ENCODE measurements at places on chromosomes 1 and 21. TPM values are rescaled to one million over a fixed set of nuclear protein-coding genes. Genes with fewer than 3 reads are reported as not detected.

DNA sequence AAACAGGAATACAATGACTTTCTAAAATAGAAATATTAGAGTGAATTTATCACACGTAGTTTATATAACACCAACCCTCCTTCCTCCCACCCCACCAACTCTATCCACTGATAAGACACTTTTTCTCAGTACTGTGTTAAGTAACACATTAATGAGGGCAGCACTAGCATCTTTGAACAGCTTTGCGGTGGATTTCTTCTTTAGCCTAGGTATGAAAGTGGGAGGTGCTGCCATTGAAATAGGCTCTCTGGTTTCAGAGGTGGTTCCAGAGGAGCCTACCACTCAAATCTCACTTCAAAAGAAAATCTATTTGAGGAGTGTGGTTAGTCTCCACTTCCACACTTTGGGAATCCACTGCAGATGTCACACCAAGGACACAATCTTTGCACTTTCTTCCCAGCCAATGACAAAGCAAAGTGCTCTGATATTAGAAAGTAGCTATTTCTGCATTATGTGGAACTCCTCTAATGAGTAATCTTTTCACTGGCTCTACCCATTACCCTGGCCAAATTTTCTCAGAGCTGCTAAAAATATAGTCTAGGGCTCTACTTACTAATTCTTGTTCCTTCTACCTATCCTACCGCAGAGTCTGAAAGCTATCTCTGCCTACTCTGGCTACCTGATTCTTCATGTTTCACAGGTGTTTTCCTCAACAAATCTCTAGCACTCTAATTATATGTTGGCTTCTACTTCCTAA lies 1667.8 kb downstream of the MRPL39 start:
- no peak for DNase-seq

GRCh38 chr1:62428351-62428750 lies 8.5 kb upstream of the USP1 start:
- no peak for DNase-seq

- DNase-seq, result no peak
These were observed 47.4 kb upstream of the ENAH start for GRCh38 chr1:225700164-225700821.

DNA sequence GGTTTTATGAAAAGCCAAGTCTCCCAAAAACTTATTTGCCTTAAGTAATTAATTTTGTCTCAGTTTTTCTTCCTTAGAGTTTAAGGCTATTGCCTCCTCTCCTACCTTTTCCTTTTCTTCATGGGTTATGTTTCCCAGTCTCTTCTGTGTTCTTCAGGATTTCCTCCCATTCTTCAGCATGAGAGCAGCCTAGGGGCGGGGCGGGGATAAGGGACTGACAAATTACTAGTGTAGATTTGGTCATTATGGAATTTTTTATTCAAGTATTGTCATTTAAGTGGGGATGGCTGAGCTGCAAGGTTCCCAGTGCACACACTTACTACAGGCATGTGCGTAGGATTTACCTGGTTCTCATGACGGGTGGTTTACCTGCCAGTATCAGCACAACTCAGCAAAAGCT lies 35.2 kb upstream of the PIGV start:
- DNase-seq, result no peak

DNA sequence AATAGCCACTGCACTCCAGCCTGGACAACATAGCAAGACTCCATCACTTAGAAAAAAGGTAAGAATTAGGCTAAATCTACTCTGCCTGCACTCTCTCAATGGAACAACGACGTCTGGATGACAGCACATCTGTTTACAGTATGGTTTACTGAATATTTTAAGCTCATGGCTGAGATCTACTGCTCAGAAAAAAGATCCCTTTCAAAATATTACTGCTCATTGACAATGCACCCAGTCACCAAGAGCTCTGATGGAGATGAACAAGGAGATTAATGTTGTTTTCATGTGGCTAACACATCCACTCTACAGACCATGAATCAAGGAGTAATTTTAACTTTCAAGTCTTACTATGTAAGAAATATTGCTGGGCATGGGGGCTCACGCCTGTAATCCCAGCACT lies 58.0 kb downstream of the SLC27A3 start:
- no peak for DNase-seq

GRCh38 chr1:108962681-108963051 lies 618 bp downstream of the CLCC1 start:
- no peak for DNase-seq

- no peak for DNase-seq
These were observed 16.5 kb upstream of the LHX4 start for GRCh38 chr1:180213401-180214170.

DNA sequence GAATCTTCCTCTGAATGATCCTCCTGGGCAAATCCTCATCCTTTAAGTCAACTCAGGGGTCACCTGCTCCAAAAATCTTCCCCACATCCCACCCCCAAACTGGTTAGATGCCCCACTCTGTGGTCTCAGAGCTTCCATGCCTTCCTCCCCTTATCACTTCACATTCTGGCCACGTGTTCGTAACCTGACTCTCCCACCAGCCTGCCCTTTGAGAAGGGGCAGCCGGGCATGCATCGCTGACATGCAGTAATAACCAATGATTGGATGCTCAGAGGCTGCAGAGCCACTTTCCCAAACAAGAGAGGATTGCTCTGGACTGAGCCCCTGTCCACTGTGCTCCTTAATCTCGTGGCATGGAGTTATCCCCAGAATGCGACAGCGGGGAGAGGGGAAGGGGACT lies 7.0 kb downstream of the LELP1 start:
- no peak for DNase-seq

DNA sequence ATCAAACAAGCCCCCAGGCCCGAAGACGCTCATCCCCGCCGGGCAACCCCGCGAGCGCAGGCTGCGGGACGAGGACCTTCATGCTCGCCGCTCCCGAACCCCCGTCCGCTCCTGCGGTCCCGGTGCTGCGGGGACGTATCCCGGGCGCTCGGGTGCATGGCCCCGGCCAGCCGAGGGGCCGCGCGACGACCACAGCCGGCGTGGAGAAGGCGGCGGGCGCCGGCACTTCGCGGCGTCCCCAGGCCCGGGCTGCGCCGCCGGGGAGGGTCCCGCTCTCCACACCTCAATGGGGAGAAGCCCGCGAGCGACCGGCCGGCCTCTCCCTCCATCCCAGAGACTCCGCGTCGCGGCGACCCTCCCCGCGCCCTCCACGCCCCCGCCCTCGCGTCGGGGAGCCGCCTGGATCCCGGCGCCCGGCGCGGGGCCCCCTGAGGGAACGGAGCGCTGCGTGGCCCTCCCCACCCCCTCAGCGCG lies 401 bp downstream of the ERRFI1 start:
- no peak for DNase-seq

DNA sequence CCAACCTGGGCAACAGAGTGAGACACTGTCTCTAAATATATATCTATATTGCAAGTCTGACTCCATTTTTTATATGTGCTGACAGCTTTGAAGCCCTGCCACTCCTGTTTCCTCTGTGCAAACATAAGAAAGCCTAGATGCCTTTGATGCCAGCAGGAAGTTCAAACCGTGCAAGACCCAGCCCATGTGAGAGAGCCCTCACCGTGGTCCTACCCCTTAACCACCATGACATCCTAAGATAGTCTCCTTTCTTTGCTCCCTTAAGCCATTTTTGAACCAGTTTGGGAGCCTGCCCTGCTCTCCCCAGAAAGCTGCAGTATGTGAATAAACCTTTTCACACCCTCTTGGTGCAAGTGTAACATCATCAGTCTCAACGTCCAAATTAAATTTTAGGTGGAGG lies 3.7 kb upstream of the DIPK1A start:
- DNase-seq, result no peak

GRCh38 chr1:94807742-94808491 lies 12.2 kb upstream of the SLC44A3 start:
- no peak for DNase-seq

DNA sequence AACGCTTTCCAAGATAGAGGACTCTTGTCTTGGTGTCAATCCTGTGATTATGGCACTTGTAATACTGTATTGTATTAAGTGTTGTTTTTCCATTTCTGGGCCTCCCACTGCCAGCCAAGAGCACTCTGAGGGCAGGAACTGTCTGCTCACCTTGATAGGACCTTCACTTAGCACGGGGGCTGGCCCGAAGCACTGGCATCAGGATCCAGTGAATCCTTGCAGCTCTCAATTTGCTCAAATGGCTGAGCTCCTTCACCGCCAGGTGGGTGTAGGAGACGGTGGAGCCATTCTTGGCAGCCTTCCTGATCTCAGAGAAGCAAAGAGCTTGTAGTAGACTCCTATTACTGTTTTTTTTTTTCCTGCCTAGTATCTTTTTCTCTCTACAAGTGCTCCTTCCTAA lies 17.7 kb downstream of the MECR start:
- DNase-seq, result no peak

- no peak for DNase-seq
These were observed 23.8 kb upstream of the SAMSN1 start for GRCh38 chr21:14569868-14570267.

GRCh38 chr1:76254104-76255030 lies 179.8 kb downstream of the ST6GALNAC3 start:
- no peak for DNase-seq

- no peak for DNase-seq
These were observed 6.5 kb downstream of the CTRC start for GRCh38 chr1:15444468-15445389.

- DNase-seq, result no peak
These were observed 122.2 kb downstream of the ZBTB18 start for GRCh38 chr1:244173240-244173639.

- no peak for DNase-seq
These were observed 75.6 kb upstream of the ROR1 start for GRCh38 chr1:63698001-63698838.

DNA sequence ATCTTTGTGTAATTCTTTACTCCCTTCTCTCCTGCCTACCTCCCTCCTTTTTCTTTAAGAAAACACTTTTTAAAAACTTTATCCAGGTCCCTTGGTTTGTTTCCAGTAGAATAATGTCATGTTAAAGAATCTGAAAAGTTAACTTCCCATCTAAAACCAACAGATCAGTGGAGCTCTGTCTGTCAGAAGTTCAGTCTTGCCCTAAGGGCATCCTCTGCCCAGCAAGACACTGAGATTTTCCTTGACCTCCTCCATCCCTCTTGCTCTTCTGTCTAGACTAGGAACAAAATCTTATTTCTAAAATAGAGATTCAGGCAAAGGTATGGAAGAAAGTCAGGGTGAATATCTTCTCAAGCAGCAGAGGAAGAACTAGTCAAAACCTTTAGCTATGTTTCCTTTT lies 5.7 kb upstream of the GNL2 start:
- DNase-seq, result no peak

DNA sequence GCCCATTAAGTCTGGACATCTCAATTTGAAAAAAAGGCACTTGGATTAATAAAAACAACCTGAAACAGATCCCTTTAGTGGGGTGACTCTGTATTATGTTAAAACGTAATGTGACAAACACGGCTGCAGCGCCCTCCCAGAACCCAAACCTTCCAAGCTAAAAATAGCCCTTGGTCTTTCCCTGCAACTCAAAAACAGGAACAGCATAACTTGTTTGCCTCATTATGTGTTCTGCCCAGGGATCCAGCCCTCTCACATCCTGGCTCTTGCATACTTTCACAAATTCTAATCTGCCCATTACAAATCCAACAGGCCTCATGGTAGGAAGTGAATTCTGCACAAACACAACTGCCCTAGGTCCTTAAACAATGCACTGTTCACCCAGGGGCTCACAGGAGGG lies 94.7 kb upstream of the GADD45A start:
- no peak for DNase-seq

- peak; percentile 38 for DNase-seq
These were observed 9.5 kb downstream of the SON start for GRCh38 chr21:33552093-33552998.

DNA sequence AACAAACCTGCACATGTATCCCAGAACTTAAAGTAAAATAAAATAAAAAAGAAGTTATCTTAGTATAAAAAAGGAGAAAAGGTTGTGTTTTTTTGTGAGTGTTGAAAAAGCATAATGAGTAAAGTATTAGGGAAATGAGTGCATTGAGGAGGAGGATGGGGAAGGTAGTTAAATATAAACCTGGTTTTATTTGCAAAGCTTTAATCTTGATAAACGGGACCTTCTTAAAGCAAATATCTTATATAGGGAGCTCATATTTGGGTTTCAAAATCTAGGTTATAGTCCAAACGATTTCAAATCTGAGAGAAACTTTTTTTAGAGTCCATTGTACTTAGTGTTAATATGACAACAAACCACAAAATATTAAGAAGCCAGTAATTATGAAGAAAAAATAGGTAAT lies 21.7 kb upstream of the SLC19A2 start:
- DNase-seq, result no peak

GRCh38 chr21:40667967-40668366 lies 179.0 kb downstream of the DSCAM start:
- DNase-seq, result no peak

- no peak for DNase-seq
These were observed 1.4 kb downstream of the B3GALNT2 start for GRCh38 chr1:235502601-235503402.

- peak; percentile 9 for DNase-seq
These were observed 11.2 kb upstream of the RCOR3 start for GRCh38 chr1:211247921-211248320.

DNA sequence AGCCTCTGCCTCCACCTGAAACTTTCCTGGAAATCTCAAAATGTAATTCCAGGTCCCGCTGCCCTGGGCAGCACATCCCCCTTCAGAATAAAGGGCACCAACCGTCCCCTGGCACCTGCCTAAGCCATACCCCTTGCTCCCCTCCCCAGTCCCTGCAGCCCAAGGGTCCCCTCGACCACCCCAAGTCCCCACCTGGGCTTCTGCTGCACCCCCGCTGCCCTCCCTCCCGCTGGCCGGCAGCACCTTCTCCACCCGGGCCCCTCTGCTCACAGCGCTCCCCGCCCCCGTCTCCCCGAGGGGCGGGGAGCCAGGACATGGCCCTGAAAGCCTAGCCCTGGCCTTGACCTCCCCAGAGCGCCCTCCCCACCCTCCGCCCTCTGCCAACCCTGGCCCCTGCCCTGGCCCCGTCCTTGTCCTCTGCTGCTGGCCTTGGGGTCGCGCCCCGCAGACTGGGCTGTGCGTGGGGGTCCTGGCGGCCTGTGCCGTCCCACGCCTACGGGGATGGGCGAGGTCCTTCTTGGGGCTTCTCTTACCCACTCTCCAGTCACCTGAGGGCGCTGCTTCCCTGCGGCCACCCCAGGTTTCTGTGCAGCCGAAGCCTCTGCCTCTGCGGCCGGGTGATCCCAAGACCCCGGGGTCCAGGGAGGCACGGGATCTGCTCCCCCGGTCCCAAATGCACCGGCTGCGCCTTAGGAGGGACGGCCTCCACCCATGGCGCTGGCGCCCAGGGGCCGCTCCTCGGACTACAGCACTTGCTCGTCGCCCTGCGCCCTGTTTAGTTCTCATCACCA lies 41.7 kb downstream of the WDR4 start:
- DNase-seq, result peak; percentile 43

GRCh38 chr1:26999440-26999987 lies 6.0 kb downstream of the TRNP1 start:
- DNase-seq, result no peak

A3GALT2 gene
- not detected for polyA plus RNA-seq

MAEL gene
- polyA plus RNA-seq, result not detected

CRNN gene
- polyA plus RNA-seq, result not detected

VTCN1 gene
- not detected for polyA plus RNA-seq
